Erythroblast (primary cell): ENCODE measurements at places on chromosomes 3 and 15.
A peak's percentile ranks its signal among the peaks of the same experiment; 100 is the strongest.

DNA sequence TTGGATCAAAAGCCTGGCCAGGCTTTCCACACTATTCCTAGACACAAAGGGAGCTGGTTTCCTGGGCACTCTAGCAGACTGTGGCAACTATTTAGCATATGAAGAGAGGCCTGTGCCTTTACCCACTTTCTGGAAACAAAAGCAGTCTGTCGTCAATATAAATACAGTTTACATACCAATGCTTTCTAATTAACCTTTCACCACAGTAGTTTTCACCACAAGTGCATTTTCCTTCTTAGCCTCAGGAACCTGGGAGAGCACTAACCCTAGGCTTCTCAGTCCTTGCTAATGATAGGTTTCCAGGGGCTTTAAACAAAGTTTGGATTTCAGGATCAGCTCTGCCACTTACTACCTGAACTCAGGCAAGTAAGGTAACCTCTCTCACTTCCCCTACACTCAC, 499.1 kb downstream of the MAGI1 start:
- DNase-seq: no peak

GRCh38 chr15:101168898-101169494, 82.9 kb downstream of the CHSY1 start:
- no peak for DNase-seq

- no peak for DNase-seq
These were observed 82.7 kb upstream of the SELENOK start for GRCh38 chr3:53974324-53974723.

- no peak for DNase-seq
These were observed 21.9 kb upstream of the RPL29 start for GRCh38 chr3:52017586-52017985.

DNA sequence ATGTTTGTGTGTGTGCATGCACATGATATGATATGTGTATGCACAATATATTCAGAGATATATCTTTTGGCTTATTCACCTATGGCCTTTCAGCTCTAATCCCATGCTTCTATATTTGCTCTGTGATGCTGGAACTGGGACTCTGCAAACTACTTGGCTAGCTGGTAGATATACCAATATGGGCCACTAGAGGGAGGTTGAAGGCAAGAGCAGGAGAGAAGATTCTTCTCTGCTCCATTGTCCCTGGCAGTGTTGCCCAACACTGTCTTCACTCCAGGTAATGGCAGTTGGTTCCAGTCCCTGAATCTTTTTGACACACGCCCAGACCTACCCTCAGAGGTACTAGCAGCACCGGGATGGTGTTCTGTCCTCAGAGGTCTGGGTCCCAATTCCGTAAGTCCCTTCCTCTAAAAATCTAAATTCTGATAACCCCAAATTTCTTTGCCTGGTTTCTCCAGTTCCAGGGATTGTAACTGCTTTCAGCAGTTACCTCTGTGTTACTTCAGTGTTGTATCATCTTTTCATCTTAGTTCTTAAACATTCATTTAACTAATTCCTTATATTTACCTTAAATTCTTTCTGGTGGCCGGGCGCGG, 44.7 kb downstream of the GTPBP8 start:
- DNase-seq: peak; percentile 36

- DNase-seq: no peak
These were observed 16.2 kb downstream of the CDIN1 start for GRCh38 chr15:36595611-36596010.

DNA sequence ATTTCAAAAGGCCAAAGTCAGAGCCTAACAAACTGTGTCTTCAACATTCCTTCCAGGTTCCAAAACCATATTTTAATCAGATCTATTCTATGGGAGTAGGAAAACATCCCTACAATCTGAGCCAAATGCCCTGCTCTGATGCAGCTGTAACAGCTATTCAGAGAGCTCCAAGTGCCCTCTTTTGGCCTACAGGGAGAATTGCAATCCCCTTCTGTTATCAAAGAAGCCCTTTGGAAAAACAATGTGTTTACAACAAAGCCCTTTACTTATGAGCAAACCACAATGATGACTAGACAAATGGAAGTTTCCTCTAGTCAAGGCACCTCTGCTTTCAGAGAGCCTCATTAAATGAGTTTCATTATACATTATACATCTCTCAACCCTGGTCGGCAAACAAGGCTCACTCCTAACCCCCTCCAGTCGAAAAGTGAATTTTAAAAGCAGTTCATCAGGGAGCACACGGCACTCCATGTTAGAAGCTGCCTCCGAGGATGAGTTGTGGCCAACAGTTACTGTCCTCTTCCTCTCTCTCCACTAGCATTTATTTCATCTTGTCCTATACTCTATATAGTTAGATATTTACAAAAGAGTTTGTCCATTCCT, 42.6 kb upstream of the TMCO5A start:
- DNase-seq: peak; percentile 19

- DNase-seq: no peak
These were observed 38.1 kb upstream of the RASA2 start for GRCh38 chr3:141448606-141449220.
